ENCODE measurements at places on chromosomes 3 and 15.
A peak's percentile ranks its signal among the peaks of the same experiment; 100 is the strongest.

DNA sequence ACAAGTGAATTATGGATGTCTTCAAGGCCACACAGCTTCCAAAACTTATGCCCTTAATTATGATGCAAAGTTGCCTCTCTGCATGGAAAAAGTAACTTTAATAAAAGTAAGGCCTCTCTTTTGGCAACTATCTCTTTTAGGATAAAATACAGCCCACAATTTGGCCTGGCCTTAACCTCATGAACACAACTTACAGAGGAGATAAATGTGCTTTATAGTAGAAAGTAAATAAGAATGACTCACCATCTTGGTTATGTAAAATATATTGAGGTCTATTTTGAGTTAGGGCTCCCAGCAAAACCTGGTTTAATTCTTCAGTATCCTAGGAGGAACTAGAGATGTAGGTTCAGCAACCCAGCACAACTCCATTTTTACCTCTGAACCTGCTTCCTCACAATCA, 164.0 kb downstream of the ROBO2 start:
- no peak for DNase-seq

DNA sequence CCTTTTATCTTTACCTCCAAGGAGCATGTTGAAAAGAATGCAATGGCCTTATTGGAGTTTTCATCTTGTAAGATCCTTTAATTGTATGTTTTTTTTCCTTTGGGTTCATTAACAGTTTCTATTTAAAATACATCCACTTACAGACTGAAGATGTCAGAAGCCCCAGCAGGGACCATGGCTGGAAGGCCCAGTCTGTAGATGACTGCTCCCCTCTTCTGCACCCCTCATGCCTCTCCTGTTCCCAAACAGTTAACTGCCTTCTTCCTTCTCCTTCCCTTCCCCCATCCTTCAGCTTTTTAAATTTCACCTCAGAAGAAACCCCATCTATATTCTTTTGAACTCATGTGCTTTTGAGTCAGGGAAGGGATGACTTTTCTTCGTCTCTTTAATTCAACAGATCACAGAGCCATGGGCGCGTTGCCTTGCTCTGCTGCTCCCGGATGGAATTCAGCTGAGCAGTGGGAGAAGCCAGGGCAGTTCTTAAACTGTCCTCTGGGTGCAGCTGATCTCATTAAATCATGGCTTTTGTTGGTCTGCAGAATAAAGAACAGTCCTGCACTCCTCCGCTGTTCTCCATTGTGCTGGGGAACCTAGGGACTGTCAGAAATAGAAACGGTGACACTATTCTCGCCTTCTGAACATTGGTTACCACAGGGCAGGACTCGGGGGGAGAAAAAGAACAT, 71.5 kb upstream of the EIF1B start:
- no peak for DNase-seq

- DNase-seq: no peak
Observed at GRCh38 chr3:72143322-72143721, 358.4 kb upstream of the PROK2 start.

DNA sequence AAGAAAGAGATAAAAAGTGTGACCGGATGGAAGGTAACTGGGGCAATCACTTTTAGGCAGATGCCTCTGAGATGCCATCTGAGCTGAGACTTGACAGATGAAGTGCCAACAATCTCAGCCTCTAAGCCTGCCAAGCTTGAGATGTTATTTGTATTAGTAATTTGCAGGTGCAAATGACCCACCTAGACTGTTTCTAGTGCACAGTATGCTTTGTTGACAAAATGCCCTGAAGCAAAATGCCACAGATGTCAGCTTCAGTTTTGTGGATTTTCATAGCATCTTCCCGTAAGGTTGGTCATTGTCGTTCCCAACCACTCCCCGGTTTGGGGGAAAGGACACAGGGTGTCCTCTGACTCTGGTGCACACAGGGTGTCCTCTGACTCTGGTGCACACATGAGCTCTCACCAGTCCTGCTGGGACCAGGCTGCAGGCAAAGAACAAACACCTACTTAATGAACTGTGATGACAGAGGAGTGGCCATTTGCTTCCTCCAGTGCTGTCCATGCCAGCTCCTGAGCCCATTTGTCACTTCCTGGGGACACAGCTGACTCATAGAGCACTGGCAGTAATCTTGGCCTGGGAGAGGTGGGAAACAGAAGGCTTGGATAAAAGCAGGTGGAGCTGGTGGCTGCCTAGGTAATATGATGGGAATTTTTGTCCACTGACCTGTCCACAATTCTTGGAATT, 16.7 kb upstream of the PPP1R2 start:
- no peak for DNase-seq

DNA sequence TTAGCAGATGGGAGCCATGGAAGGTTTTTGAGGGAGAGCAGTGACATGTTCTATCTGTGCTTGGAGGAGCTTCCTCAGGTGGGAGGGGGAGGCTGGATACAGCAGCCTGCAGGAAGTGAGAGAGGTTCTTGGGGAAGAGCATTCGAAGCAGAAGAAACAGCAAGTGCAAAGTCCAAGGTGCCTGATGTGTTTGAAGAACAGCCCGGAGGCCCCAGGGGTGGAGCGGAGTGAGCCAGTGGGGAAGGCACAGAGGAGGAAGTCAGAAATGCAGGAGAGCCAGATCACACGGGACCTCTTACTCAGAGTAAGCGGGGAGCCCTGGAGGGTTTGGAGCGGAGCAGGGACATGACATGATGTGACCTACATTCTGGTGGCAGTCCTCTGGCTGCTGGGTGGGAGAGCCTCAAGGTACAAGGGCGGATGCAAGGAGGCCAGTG, 10.8 kb downstream of the ITGA11 start:
- no peak for DNase-seq

DNA sequence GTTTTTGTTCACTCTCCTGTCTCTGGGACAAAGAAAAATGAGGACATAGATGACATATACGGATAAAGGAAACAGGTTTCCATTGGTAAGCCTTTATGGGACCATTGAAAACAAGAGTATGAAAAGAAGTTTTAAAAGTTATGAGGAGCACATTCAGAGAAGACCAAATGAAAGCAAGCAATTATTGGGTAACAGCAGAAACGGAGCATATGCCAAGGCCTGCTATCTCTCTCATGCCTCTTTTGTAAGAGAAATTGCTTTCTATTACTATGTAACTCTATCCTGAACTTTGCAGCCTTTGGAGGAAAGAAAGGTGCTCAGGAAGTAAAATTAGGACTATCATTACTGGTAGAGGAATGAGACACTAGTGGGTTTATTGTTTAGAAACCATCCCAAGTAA, 14.9 kb upstream of the DPH6 start:
- DNase-seq: no peak

DNA sequence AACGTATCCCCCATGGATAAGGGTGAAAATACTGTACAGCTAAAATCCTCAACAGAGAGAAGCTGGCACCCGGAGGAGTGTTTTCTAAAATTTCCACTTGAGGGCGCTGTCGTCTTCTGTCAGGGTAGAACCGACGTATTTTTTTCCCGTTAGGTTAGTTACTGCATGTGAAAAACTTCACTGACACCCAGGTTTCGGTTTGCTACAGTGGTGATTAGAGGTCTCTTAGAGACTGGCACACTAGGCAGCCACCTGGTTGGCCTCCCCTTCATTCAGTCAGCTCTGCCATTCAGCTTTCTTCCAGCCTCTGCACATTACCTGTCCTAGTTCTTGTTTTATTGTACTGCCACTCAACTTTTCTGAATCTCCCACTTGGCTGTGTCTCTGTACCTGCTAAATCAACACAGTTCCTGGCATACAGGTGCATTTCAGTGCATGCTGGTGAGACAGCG, 18.4 kb downstream of the CCK start:
- peak; percentile 58 for DNase-seq

GRCh38 chr15:39140060-39140604, 440.7 kb upstream of the THBS1 start:
- DNase-seq: no peak

GRCh38 chr3:12180218-12180617, 21.5 kb upstream of the TIMP4 start:
- DNase-seq: no peak

DNA sequence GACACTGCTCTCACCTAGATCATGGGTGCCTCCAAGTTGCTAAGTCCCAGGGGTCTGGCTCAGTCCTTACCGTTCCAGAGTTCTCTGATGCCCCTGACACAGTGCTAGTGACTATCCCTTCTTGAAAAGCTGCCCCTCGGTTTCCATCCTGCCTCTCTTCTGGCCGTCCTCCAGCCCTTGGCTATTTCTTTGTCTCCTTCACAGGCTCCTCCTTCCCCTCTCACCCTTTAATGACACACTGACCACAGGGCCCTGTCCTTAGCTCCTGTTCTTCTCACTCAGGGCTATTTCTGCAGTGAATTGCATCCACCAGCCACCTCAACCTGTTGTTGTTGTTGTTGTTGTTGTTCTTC, 31.1 kb downstream of the SLC28A1 start:
- DNase-seq: no peak

DNA sequence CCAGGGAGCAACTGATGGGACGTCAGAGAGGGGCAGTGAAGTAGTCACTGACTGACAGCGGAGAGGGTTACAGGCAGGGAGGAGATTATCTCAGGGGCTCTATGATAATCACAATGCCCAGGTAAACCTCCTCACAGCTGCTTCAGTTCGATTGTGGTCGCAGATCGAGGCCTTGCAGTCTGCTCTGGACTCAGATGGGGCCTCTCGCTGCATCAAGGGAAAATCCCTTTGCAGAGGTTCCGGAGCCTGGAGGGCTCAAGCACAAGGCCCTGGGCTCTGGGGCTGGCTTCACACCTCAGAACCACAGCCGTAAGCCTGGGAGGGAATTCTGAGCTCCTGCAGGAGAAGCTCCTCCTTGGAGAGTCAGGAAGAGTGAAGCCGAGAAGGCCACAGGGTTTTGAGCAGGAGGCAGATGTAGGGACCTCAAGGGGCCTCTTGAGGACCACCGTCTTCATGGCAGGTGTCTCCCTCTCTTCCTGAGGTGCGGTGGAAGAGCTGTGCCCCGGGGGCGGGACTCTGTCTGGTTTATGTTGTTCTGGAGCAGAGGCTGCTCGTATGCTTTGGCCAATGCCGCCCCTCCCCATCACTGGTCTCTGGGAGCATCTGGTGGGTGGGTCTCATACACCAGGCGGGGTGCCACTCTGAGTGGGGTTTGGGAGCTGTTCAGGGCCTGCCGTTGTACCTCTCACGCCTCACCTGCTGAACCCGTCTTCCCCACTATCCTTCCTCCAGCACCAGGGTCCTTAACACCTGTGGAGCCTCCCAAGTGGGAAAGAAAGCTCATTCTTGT, 19.5 kb upstream of the SNRPA1 start:
- no peak for DNase-seq

GRCh38 chr3:196166741-196167140, 44.5 kb downstream of the ZDHHC19 start:
- DNase-seq: no peak

- no peak for DNase-seq
Observed at GRCh38 chr3:33578325-33579177, 138.3 kb upstream of the UBP1 start.

DNA sequence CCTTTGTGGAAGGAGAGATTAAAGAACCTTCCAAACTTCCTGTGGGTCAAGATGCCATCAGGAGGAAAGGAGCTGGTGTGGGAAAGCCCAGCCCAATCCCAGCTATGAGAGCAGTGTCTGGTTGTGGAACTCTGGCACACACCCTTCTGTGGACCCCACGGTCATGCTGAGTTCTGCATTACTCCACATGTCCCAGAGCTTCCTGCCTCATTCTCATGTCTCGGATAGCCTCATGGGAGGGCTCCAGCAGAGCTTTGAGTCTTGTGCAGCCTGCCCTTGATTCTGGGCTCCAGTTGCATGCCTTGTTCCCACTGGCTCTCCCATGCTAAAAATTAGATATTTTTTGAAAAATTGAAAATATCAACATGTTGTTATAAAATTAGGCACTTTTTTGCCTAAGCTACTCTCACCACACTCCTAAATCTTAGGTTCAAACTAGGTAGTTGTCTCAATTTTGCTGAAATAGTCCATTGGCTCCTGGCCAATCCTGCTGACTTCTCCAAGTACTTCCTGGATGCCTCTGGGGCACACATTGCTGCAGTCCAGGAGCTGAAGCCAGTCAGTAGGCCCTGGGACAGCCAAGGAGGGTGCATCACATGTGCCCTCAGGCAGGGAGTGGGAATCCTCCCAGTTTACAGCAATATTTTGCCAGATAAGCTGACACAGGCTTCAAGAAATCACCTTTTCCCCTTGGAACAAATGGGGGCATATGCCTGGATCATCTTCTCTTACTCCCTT, 144.3 kb downstream of the EEFSEC start:
- DNase-seq: no peak

GRCh38 chr3:87627316-87627715, 350.9 kb upstream of the POU1F1 start:
- no peak for DNase-seq

DNA sequence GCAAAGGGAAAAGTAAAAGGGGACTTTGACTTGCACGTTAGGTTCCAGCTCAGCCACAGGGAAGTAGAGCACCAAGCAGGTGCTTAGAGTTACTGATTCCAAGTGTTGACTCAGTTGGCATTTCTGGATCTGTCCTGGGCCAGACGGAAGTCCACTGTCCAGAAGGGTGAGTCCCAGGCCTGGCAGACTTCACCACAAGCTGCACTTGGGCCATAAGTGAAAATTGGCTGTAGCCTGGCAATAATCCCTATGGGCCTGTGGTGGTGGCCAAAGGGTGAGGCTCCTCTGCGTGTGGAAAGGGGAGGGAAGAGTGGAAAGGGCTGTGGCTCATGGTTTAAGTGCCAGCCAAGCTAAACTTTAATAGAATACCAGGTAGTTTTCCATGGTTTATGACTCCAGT, 121.5 kb downstream of the DTWD1 start:
- no peak for DNase-seq

DNA sequence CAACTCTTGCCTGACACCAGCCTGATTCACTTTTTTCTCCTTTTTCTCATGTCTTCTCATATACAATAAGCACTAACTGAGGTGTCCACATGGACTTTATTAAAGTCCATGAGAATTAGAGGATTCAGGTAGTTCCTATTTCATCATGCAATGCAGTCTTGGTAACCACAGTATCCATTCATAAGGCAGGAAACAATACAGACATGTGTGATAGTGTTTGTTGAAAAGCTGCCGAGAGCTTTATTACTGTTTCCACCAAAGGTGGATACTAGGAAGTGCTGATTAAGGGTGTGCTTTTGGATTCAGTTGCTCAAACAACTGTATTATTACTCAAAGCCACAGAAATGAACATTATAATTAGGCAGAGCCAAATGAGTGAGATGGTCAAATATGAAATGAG, 5.3 kb downstream of the CASR start:
- no peak for DNase-seq

DNA sequence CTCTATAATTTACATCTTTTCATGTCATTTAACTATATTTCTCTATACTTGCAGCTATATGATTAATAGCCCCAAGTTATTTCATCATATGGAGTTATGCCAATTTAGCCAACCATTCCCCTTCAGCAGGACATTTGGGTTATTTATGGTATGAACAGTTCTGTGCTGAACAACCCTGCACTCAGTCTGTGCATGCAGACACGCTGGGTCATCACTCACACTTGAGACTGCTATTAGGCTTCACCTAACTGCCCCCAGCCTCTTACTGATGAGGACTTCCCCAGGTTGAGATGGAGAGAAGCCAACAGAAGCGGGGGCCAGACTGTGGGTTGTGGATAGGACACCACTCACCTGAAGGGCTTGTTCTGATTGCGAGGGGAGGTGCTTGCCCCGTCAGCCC, 7.3 kb downstream of the TADA3 start:
- no peak for DNase-seq

GRCh38 chr3:190825386-190826016, 37.0 kb downstream of the GMNC start:
- no peak for DNase-seq
